ENCODE measurements at places on chromosomes 3 and 15.
A peak's percentile ranks its signal among the peaks of the same experiment; 100 is the strongest.

- DNase-seq: no peak
These were observed 40.5 kb downstream of the POLQ start for GRCh38 chr3:121505256-121505655.

- no peak for DNase-seq
These were observed 17.9 kb upstream of the SLC2A2 start for GRCh38 chr3:171044384-171044783.

DNA sequence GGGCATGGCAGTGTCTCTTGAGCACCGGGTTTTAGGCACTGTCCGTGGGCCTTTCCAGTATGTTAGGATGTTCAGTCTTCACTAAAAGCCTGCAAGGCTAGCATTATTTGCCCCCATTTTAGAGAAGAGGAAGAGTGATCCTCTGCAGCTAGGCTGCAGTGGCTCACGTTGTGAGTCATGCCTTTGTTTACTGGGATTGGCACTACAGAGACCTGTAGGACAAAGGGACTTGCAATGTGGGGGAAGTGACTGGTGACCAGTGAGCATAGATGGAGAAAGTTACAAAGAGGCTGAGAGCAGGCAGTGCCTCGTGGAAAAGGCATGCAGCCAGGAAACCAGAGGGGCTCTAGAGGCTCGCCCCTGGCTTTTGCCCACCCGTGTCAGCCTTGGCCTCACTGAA lies 26.8 kb upstream of the CPNE9 start:
- DNase-seq: no peak

DNA sequence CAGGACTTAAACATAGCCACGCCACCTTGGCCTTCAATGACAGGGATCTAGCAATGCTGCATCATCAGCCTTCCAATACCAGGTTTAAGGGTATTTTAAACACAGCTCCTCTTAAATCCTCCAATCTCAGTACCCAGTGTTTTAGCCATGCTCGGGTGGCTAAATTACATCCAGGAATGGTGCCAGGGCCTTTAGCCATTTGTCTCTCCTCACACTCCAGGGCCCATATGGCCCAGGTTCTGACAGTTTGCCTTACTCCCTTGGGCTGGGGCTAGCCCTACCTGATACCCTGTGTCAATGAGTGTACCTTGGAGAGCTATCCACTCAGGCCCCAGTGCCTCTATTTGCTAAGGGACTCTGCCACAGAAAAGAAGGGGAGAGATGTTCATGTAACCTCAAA lies 29.4 kb downstream of the ZNF589 start:
- DNase-seq: no peak

GRCh38 chr15:93983526-93983925 lies 247.8 kb upstream of the MCTP2 start:
- no peak for DNase-seq

DNA sequence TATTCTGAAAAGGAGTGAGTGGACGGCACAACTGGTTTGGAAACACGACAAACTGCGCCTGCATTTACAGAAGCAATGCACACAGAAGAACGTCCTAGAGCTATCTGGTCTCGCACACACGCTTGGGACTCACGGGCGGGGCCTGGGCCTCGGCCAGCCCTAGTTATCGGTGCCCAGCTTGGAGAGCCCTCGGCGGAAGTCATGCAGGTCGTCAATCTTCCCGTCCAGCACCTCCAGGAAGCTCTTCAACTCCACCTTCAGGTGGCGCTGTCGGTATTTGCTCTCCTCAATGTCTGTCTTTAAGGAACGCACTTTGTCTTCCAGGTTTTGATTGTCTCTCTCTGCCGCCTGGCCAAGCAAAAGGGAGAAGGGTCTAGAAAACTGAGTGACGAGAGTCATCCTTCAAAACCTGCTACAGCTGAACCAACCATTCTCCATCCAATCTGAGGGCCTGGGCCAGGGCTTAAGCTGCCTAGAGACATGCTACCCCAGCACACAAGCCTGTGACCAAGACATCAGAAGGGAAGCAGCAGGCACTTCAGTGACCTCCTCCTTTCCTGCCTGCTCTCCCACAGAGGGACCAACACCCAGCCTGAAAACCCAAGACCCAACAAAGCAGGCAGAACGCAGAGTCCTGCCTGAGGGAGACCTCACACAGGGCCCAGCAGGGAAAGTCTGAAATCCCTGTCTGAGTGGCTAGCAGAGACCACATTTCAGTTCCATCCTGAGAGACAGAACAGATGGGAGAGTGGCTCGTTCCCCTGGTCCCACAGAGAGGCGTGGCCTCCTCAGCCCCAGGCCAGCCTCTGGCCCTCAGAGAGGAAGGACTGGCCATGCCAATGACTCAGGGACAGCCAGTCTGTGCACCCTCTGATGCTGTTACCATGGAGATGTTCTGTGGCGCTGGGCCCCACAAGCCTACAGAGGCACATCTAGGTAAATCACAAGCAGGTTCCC lies 40.4 kb downstream of the WHAMM start:
- DNase-seq: peak; percentile 57

- DNase-seq: no peak
These were observed 138.2 kb downstream of the ATP10A start for GRCh38 chr15:25724899-25725298.

- no peak for DNase-seq
These were observed 526.0 kb downstream of the FOXP1 start for GRCh38 chr3:71057526-71057894.

GRCh38 chr3:58989163-58989562 lies 60.7 kb downstream of the CFAP20DC start:
- DNase-seq: no peak

GRCh38 chr3:151174351-151174750 lies 28.7 kb downstream of the GPR171 start:
- DNase-seq: no peak

- no peak for DNase-seq
These were observed 5.5 kb upstream of the ANO10 start for GRCh38 chr3:43627360-43627759.

DNA sequence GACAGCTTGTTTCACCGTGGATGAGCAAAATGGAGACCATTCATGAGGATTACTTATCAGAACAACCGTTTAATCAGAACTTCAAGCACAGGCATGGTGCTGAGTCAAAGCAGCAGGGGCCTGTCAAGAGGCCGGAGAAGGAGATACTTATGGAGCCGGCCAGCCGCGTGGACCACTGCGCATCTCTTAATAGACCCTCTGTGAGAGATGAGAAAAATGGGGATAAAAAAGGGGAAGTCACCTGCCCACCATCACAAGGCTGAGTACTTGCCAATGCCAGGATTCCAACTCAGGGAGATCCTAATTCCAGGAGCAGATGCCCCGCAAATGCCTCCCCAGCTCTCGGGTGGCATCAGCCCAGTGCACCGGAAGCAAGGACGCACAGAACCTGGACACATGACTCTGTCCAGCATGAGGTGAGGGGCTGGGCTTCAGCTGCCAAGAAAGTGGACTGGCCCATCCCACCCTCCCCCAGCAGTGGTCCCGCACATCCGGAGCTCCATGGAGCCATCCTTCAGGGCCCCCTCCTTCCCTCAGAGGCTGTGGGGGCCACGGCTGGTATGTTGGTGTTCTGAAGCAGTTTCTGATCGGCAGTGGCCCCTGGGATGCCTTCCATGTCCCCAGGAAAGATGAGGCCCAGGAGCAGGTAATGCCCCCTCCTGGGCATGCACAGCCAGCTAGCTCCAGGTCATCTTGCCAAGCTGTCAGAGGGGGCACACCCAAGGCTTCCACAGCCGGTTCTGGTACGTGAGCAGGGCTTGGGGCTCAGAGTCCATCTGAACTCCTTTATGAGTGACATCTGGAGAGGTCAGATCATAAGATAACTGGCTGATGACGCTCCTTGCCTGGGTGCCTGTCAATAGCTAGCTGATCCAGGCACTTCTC lies 143.8 kb downstream of the ATP10A start:
- DNase-seq: no peak

GRCh38 chr3:114437897-114438296 lies 144.1 kb downstream of the TIGIT start:
- no peak for DNase-seq

DNA sequence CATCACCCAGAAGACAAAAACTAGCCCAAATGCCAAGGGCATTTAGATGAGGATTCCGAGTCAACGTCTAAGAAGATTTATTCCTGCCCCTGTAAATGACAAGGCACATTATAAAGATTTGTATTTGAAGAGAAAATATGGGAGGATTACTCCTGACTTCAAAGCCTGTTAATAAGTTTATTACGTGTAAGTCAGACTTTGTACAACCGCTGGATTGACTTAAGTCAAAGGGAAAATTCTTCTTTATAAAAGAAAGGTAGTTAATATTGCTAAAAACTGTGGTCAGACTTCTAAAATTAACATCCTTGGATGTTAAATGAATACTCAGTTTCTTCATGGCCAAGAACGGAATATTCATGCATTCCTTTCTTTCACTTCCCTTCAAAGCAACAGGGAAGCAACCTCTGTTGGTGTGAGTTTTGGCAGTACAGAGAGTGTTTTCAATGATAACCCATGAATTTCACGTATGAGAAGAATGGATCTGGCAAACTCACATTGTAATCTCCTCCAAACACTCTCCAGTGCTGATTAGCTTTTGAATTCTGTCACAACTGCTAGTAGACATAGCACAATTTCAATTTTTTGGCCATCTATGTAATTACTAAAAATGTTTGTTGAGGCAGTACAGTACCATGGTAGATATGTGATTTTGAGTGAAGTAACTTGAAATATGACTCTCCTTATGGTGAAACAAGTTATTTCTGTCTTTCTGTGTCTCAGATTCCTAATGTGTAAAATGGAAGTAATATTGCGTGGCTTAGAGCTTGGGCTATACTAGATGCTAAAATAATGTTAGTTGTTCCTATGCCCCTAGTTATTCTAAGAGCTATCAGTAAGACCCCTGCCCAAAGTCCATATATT lies 62.0 kb downstream of the PLD1 start:
- no peak for DNase-seq

GRCh38 chr3:171691485-171691884 lies 118.8 kb downstream of the PLD1 start:
- no peak for DNase-seq

GRCh38 chr15:41928637-41929620 lies 35.1 kb upstream of the SPTBN5 start:
- no peak for DNase-seq

GRCh38 chr3:10975695-10976234 lies 16.8 kb upstream of the SLC6A1 start:
- DNase-seq: no peak

GRCh38 chr3:17044855-17045254 lies 160.1 kb downstream of the PLCL2 start:
- no peak for DNase-seq

DNA sequence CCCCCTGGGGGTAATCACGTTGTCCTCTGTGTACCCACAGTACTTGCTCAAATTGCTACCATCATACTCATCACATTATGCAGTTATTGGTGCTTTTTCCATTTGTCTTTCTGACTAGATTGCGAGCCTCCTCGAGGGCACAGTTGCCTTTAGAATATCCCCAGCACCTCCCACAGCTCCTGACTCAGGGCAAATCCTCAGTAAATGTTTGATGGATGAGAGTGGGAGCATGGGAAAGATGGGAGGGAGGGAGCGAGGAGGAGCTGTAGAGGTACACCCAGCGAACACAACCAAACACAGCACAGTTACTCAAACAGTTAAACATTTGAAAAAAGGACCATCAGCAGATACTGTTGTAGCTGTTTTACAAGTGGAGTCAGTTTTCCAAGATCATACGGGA lies 27.9 kb downstream of the SIDT1 start:
- DNase-seq: no peak

GRCh38 chr15:97037080-97037479 lies 706.6 kb downstream of the NR2F2 start:
- no peak for DNase-seq

GRCh38 chr15:83174891-83175290 lies 32.7 kb downstream of the HDGFL3 start:
- DNase-seq: no peak

DNA sequence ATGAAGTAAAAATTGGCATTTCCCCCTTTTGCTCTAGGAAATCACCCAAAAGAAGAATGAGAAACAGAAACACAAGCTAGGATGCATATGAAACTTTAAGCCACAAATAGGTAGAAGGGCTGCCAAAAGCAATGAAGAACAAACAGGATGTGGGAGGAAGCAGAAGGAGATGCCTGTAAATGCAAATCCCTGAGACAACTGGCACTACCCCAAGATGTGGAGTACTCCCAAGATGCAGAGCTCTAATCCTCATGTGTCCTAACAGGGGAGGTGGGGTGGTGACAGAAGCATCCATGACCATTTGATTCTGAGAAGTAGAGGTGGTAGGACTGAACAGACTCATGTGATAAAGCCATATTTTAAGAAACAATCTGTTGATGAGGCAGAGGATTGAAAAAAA lies 31.9 kb upstream of the ZNF280D start:
- no peak for DNase-seq

DNA sequence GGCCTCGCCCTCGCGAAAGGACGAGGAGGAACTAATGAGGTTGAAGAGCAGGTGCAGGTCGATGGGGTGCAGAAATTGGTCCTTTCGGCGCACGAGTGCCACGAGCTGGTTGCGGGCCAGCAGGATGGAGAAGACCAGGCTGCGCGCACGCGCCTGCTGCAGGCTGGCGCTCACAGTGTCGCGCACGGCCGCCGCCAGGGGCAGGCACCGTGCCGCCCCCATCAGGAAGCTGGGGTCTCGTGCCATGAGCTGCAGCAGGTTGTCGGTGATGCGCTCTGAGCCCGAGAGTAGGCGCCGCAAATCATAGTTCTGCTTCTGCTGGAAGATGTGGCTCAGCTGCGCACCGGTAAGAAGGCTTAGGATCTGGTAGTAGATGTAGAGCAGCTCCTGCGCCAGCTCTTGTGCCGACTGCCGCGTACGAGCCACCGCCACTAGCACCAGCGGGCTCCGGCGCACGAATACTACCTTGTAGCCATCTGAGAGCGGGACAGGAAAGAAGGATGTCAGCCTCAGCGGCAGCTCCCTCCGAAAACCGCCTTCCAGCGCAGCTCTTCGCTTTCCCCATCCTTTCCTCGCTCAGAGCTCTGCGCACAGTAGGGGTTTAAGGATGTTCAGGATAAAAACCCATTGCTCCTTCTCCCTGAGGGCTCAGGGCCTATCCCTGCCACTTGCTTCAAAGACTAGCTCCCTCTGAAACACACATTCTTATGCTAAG lies 6.9 kb upstream of the MST1R start:
- DNase-seq: no peak

DNA sequence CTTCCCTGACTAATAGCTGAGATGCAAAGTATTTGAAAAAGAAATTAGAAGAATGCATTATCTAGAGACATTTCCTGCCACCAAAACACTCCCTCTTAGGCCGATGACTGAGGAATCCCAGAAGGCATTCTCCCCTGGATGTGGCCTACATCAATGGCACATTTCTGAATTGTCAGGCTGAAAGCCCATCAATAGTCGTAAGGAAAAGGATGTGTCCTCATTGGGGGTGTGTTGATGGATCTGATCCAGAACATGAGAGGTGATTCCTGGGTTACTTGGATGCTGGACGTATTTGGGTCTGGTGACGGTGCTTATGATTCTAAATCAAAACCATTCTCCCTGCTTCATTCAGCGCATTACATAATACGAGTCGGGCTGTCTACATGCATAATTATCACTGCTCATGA lies 216.9 kb upstream of the CDIN1 start:
- DNase-seq: no peak

- no peak for DNase-seq
These were observed 60.2 kb upstream of the ACP3 start for GRCh38 chr3:132256989-132257388.

GRCh38 chr15:29058903-29059539 lies 173.2 kb downstream of the APBA2 start:
- DNase-seq: no peak
